ENCODE measurements at places on chromosomes 7 and 10.

DNA sequence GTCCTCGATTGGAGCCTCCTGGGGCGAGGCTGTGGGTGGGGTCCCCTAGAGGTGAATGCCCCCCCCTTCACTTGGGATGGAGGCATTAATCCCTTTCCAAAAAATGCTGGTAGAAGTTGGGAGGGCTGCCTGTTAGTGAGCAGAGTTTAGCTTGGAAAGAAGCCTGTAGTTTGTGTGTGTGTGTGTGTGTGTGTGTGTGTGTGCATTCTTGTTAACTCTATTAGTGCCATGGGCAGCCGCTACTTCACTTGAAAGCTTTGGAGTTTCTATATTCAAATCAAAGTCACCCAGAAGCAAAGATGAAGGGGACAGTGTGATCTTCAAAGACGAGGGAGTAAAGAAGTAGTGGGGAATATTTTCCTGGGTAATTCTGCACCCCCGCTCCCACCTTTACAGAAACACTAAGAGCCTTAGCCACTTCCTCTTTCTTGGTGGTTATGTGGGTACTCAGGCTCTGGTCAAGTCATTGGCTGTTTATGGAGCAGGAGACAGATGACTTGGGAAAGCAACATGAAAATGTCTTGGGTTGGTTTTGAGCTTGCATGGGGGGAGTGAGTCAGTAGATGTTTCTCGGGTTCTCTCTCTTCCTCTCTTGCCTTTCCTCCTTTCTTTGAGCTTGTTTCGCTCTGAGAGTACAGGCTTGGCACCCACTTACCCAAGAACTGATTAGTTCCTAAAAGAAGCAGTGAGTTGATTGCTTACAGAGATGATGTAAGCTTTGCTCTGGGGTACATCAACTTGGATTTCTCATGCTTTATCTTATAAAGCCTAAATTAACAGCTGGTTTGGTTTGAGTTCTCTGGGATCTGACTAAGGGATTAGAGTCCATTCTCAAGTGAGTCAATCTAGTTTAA is 35.9 kb downstream of the TCF7L2 start:
- DNase-seq, result no peak

DNA sequence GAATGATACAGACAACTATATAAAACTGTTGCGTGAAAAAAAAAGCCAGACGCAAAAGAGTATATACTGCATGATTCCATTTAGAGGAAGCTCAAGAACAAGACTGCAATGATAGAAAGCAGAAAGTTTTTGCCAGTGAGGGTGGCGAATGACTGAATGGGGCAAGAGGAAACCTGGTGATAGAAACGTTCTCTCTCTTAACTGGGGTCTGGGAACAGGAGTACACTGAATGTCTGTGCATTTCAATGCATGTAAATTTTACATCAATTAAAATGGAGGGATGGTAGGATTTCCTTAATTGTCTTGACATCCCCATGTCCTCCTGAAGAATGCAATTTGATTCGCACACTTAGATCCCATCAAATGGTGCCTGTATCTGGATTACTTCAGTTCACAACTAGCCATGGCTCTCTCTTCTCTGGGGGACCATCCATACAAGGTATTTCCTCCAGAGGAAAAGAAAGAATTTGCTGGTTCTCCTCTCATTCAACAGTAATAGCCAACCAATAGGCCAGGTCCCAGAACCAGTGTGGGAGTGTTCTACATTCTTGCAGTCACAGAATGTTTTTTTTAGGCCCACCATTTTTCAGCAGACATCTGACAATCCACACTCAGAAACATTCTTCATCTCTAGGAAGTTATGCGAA is 221.0 kb upstream of the KLF14 start:
- DNase-seq, result no peak

DNA sequence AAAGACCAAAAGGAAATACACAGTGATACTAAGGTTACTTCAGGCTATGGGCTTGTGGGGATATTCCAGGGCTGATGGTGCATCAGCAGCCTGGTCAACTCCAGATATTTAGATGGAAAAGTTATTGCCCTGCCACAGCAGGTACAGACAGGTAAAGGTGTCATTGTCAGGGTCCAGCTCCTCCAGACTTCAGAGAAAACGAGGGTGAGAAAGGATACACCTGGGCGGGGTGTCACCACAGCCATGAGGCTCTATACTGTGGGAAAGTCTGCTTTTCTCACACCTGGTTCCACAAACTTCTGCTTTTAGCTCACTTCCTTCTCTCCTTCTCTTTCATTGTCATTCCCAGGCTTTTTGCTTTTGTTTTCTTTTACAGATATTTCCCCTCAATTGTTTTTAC is 2.0 kb upstream of the C10orf120 start:
- DNase-seq, result no peak

DNA sequence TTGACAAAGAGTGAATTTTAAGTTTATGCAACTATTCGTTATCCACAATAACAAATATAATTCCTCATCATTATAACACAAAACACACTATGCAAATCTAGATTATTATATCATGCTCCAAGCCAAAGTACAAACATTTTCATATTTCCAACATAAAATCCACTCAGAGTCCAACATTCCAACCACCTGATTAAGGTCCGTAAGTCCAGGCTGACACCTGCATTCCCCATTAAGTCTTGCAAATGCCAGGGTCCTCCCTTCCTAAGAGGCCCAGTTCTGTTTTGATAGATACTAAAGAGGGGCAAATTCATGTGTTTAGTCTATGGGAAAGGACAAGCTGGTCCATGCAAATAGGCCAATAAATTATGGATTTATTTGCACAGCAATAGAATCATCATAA is 206.1 kb downstream of the POU6F2 start:
- DNase-seq, result no peak

Data from activated CD4-positive, alpha-beta T cell treated with anti-CD3 and anti-CD28 coated beads, Interleukin-2, amount 10 ng/mL, durations not matched to agents 7 days and 5 days (primary cell).